ENCODE measurements at places on chromosomes 11 and 22. TPM values are rescaled to one million over a fixed set of nuclear protein-coding genes. Genes with fewer than 3 reads are reported as not detected.

The GPR83 gene
- total RNA-seq = not detected

The CSF2RB gene
- 4.5 TPM for total RNA-seq

The MTFP1 gene
- 13.2 TPM for total RNA-seq

The ZP1 gene
- total RNA-seq = 4.2 TPM

Data from regular cardiac myocyte (primary cell).